Heart left ventricle (tissue), 16 donors: ENCODE measurements at places on chromosomes 11 and 22. TPM values are rescaled to one million over a fixed set of nuclear protein-coding genes. Genes with fewer than 3 reads are reported as not detected.

HNRNPUL2 gene
- 32.6 TPM for total RNA-seq

- peaks cover 32% of the 10 kb centered on the region for H3K36me3 ChIP-seq
- no peaks in the 10 kb centered on the region for H3K27me3 ChIP-seq
- H3K4me3 ChIP-seq, result no peak overlapping the region
- DNase-seq, result no peak
These were observed 19.4 kb downstream of the TUBA8 start for GRCh38 chr22:18130018-18130417.

GRCh38 chr11:112769170-112769569 is 192.1 kb upstream of the NCAM1 start:
- no peaks in the 10 kb centered on the region for H3K36me3 ChIP-seq
- H3K27ac ChIP-seq, result no peak overlapping the region
- H3K27me3 ChIP-seq, result no peaks in the 10 kb centered on the region
- no peak for DNase-seq

GRCh38 chr11:109062445-109062844 is 359.5 kb upstream of the C11orf87 start:
- DNase-seq, result no peak
- H3K4me1 ChIP-seq, result no peaks in the 10 kb centered on the region
- no peak overlapping the region for H3K27ac ChIP-seq

DNA sequence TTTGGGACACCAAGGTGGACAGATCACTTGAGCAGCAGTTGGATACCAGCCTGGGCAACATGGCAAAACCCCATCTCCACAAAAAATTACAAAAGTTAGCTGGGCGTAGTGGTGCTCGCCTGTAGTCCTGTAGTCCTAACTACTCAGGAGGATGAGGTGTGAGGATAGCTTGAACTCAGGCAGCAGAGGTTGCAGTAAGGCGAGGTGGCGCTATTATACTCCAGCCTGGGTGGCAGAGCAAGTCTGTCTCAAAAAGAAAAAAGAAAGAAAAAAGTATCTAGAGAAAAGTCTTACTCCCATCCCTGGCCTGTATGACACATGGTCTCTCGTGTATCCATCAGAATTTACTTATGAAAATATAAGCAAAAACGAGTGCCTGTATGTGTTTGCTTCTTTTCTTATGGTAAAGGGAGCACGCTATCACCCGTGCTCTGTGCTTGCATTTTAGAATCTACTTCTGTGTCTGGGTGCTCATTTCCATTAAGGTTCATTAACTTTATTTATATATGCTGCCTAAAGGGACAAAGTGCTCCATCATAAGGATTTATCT is 15.4 kb upstream of the CPT1A start:
- H3K36me3 ChIP-seq, result no peaks in the 10 kb centered on the region
- no peak overlapping the region for H3K27ac ChIP-seq
- H3K27me3 ChIP-seq, result peaks cover 10% of the 10 kb centered on the region
- H3K4me1 ChIP-seq, result no peaks in the 10 kb centered on the region
- DNase-seq, result no peak
- H3K4me3 ChIP-seq, result no peak overlapping the region

- H3K27me3 ChIP-seq, result no peaks in the 10 kb centered on the region
- no peaks in the 10 kb centered on the region for H3K36me3 ChIP-seq
- no peak for DNase-seq
- H3K27ac ChIP-seq, result no peak overlapping the region
- H3K4me3 ChIP-seq, result no peak overlapping the region
These were observed 4.4 kb downstream of the NAALADL1 start for GRCh38 chr11:65053827-65054508.

- DNase-seq, result no peak
- H3K27me3 ChIP-seq, result no peaks in the 10 kb centered on the region
- H3K4me1 ChIP-seq, result peaks cover 10% of the 10 kb centered on the region
- no peak overlapping the region for H3K27ac ChIP-seq
- H3K36me3 ChIP-seq, result peaks cover 52% of the 10 kb centered on the region
These were observed 50.0 kb downstream of the BRD1 start for GRCh38 chr22:49777569-49778249.

DNA sequence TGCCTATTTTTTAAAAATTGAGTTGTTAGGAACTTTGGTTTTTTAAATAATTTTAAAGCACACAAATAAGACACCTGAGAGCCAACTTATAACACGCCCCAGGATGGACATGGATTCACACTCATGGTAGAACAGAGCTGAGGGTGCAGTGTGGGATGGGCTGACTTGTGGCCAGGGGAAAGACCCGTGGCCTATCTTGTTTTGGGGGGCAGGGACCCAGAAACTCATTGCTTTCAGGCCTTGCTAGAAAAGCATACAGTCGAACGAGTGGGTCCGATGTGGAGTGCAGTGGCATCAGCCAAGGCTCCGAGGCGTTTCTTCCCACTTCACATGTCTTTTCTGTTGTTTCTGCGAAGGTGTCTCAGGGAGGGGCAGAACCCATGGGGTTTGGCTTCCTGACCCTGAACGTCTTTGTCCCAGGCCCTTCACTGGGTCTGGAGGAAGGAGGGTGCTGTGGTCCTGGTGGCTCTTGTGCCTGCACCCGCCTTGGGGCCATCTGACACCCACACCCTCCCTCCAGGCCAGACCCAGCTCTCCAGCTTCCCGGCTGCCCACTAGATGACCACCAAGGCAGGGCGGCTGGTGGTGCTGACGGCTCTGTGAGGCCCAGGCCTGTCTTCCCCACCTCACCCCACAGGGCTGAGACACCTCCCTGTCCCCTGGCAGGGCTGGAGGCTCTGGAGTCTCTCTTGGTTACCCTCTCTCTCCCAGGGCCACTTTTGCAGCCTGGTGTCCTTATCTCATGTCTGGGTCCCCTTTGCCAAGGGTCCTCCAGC is 120.8 kb downstream of the KCNQ1 start:
- no peak overlapping the region for H3K27ac ChIP-seq
- no peak overlapping the region for H3K4me3 ChIP-seq
- no peaks in the 10 kb centered on the region for H3K36me3 ChIP-seq
- no peaks in the 10 kb centered on the region for H3K4me1 ChIP-seq
- H3K27me3 ChIP-seq, result no peaks in the 10 kb centered on the region

DNA sequence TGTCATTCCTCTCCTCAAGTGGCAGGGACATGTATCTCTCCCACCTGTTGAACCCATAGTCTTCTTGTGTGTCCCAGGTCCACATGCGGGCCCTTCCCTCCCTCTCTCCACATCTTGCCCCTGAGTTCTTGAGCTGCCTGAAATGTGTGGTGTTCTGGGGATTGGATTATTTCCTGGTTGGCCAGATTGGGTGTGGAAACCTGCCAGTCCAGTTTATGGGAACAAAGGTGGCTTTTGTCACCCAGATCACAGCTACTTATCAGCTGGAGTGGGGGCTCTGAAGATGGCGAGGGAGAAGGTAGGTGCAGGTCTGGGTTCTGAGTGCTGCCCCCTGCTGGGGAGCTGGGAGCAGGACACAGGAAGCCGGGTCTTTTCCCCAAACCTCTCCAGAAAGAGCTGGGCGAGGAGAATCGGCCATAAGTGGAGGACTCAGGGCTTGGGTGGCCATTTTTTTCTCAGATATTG is 14.2 kb downstream of the DTX4 start:
- DNase-seq, result no peak
- H3K4me1 ChIP-seq, result peaks cover 11% of the 10 kb centered on the region
- no peak overlapping the region for H3K4me3 ChIP-seq
- no peaks in the 10 kb centered on the region for H3K36me3 ChIP-seq
- no peak overlapping the region for H3K27ac ChIP-seq
